ENCODE measurements at places on chromosomes 5 and 9.
A peak's percentile ranks its signal among the peaks of the same experiment; 100 is the strongest.

DNA sequence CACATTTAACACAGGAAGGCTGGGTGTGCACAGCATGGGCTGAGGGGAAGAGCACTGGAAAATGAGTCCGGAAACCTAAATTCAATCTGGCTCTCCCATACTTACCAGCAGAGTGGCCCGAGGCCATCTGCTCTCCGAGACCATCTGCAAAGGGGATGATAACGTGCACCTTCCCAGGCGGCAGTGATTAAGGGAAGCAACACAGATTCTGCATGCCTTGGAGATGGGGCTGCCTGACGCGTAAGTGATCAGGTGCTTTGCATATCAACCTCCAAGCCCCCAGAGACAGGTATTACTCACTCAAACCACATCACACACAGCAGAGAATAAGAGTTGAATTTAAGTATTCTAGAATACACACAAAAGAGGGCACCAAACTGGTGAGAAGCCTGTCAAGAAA is 9.1 kb downstream of the EPB41L4B start:
- no peak for DNase-seq

DNA sequence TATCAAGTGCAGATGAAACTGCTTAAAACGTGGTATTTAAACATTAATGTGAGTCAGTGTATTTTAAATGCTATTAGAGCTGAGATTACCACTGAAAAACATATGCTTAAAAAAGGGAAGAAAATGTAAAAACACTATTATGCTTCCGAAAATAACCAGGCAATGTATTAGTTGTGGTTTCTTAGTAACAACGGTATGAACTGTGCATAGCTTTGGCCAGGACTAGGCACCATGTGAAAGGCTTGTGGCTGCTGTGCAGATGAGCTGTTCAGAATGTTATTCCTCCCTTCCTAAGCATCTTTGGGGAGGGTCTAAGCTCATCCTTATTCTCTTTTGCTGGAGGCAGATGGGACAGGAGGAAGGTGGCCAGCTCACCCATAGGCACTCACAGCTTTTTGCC is 84.9 kb downstream of the NTRK2 start:
- DNase-seq: no peak

- no peak for DNase-seq
These were observed 1.6 kb upstream of the SPATA9 start for GRCh38 chr5:95684361-95684760.

DNA sequence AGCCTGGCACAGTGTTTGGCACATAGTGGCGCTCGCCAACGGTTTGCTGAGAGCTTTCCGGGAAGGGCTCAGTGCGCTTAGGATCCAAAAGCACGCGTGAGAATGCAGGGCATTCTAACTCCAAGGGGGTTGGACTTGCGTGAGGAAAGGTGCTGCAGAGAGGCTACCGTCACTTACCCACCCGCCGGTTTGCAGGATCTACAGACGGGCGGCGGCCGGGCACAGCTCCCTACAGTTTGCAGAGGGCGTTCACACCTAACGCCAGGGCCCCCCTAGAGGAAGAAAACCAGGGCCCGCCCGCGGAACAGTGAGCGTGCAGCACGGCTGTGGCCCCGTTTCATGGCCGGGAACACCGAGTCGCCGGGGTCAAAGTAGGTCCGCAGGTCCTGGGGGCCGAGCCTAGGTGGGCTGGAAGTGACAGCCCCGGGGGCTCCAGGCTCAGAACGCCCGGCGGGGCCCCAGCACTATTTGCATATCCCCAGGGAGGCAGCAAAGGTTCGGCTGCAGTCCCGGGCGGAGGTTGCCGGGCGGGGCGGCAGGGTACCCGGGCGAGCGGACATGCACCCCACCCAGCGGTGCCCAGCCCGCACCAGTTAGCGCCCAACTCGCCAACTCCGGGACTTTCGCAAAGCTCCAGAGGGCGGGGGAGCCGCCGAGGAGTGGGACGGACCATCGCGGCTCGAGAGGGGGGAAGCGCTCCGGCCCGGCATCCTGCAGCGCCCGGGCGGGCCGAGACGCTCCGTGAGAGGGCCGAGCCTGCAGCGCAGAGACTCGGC is 526 bp upstream of the GALNT10 start:
- DNase-seq: peak; percentile 83

- no peak for DNase-seq
These were observed 51.0 kb downstream of the COL27A1 start for GRCh38 chr9:114206221-114206789.

GRCh38 chr5:172939071-172939470 is 20.2 kb upstream of the RPL26L1 start:
- no peak for DNase-seq

DNA sequence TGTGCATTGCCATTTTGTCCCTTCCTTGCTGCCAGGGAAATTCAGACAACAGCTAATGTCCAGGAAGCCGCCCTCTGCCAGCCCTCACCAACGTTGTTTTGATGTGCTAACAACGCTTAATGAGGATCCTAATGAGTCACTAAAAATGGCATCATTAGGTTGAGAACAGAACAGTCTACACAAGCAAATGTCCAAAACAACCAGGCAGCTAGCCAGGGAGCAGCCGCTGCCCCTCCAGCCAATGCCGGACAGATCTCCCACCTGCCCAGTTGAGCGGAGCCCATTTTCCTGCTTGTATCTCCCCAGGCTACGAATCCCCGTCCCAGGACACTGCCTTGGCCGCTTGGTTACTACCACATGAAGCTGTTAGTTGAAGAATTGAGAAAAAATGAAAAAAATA is 40.4 kb upstream of the UNC5A start:
- no peak for DNase-seq
